ENCODE measurements at places on chromosomes 2 and 18.

DNA sequence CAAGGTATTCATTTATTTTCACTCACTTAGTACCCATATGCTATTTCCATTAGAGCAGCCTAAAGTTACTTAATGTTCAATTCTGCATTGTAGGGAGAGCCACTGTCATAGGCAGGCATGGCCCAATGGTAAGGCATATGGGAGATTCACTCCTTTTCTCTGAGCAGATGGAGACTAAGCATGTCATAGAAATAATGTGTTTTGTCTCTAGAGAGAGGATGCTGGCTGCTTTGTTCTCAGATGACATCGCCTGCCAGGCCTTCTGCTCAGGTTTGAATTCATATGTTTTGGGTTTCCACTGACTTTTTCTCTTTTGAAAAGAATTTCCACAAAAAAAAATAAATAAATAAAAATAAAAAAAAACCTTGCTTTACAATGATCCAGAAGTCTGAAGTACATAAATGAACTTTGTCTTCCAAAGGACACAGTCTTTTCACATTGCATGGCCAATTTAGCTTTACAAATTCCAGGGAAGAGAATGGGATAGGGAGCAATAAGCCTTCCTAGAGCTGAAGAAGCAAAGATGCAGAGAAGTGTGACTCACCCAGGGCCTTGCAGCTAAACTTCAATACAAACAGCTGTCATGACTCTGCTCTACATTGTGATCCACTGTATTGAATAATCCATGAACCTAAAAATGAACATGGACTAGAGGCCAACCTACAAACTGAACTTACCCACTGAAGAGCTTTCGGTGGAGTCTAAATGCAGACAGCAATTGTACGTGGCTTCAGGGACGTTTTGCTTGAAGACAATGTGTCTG is 422.5 kb downstream of the CMPK2 start:
- DNase-seq, result no peak

DNA sequence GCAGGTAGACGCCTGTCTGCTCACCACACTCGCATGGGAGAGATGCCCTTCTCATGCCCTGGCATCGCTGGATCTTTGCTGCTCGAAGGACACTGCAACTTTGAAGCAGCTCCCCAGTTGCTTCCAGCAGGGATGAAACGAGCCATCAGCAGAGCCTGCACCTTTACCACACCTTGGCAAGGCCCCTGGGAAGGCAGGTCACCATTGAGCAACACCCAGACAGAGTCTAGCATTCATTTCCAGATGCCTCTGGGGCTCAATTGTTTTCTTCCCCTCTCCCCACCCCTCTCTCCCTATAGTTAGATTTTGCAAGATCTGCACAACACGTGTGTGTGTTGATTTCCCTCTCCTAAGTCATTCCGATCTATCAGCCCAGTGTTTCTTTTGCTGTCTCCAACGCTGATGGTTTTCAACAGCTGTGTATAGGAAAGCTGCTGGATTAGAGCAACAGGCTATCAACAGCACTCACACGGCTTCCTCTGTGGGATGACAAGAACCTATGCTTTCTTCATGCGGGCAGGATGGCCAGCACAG is 25.6 kb upstream of the INHBB start:
- DNase-seq, result no peak

GRCh38 chr18:50356036-50356945 is 18.6 kb upstream of the SKA1 start:
- DNase-seq, result no peak

- no peak for DNase-seq
Measured at GRCh38 chr2:168155046-168155445, 92.3 kb downstream of the STK39 start.

- DNase-seq, result no peak
Measured at GRCh38 chr2:119015845-119016244, 73.9 kb downstream of the MARCO start.

- no peak for DNase-seq
Measured at GRCh38 chr2:204967199-204967960, 422.1 kb downstream of the PARD3B start.

DNA sequence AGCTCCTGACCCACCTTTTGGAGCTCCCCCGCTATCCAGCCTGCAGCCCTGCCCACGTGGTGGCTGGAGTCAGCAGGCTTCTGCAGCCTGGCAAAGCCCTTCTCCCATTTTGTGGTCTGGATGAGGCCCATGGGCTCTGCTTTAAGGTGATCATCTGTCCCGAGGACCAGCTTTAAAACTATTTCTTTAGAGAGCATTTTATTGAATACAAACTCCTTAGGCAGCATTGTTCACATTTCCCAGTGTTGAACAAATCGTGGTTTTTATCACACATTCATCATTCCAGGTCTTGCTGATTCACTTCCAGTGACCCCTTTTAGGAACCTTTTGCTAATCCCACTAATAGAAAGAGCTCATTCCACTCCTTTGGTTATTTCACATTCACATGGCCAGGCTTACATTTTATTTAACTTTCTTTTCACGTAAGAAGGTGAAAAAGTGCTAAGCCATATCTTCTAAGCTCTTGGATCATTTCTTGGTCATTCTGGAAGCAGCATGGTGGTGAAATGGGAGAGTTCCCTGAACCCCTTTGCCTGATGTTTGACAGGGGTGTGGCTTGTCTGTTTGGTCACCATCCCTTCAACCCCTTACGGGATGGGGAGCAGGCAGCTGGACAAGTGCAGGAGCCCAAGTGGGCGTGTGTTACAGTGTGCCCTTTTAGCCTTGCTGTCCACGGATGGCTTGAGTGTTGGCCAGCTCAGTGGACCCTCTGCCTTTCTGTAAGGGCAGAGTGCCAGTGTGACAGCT is 80.4 kb upstream of the RAPGEF4 start:
- DNase-seq, result no peak

- DNase-seq, result no peak
Measured at GRCh38 chr2:105734762-105735538, 9.8 kb upstream of the NCK2 start.

DNA sequence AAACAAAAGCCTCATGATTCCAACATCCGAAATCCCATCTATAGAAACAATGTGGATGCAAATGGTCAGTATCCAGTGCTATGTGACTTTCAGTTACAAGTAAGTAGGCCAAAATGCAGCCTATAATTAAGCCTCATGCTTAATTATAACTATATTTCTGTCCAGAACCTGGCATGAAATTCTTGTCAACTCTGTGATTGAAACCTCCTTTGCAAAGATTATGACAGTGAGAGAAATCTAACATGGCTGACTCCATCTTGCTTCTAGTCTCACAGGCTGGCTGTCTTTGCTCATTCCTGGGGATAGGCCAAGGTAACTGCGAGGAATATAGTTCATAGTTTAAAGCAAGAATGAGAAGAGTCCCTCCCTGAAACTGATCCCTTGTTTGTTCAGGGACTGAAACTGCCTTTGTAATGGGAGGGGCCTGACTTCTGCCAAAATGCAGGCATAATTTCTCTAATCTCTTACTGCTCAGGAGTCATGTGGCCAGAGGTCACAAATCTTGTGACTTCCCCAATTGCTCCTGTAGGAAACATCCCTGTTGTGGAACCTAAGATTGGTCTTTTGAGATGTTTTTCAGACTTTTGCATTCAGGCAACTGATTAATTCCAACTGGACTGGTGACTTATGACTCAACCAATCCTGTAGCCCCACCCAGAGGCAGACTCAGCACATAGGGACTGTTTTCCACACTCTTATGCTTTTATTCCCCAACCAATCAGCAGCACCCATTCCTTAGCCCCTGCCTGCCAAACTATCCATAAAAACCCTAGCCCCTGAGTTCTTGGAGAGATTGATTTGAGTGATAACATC is 84.5 kb upstream of the TLK1 start:
- DNase-seq, result peak; percentile 52

GRCh38 chr2:218501665-218502064 is 66.5 kb downstream of the USP37 start:
- no peak for DNase-seq

- no peak for DNase-seq
Measured at GRCh38 chr2:178415979-178416378, 35.0 kb downstream of the PRKRA start.

DNA sequence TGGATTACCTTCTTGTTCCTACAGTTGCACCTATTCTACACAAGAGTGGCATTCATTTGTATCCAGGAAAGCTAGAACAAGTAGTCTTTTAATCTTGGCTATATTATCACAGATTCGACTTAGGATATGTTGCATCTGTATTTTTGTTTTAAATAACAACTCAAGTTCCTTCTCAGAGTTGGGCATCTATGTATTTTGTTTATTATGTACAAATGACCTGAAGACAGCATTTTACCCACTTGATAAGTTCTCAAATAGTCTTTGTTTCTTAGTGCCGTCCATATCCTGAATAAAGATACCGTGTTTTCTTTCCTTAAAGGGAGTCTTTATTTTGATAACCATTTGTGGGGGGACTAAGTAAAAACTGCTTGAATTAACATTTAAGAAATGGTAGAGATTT is 2.9 kb downstream of the ITPRID2 start:
- DNase-seq, result no peak

DNA sequence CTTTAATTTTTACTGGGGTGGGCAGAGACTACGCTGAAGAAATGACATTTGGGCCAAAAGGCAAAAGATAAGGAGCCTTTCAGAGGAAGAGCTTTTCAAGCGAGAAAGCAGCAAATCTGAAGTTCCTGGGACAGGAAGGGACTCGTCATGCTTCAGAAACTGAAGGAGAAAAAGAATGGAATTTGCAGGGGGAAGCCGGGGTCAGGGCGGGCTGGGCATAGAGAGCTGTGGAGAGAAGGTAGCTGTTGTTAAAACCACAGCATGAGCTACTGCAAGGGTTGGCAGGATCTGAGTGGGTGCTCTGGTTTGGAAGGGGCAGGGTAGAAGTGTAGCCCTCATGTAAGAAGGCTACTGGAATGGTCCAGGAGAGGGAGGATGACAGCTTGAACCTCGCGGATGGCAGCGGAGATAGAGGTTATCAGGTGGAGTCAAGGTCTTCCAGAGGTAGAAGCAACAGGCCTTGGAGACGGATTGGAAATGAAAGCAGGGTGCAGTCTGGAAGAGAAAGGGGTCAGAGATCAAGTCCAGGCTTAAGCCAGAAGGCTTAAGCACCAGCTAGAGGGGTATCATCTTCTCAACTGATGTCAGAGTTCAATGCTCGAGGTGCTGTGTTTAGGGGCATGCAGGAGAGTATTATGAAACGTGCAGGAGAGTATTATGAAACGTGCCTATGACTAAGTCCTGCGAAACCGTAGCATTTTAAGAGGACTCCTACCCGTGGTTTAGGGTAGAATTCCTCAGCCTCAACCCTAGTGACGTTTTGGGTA is 18.9 kb downstream of the ATP8B1 start:
- DNase-seq, result no peak

- no peak for DNase-seq
Measured at GRCh38 chr18:75262511-75262910, 51.9 kb downstream of the TSHZ1 start.

DNA sequence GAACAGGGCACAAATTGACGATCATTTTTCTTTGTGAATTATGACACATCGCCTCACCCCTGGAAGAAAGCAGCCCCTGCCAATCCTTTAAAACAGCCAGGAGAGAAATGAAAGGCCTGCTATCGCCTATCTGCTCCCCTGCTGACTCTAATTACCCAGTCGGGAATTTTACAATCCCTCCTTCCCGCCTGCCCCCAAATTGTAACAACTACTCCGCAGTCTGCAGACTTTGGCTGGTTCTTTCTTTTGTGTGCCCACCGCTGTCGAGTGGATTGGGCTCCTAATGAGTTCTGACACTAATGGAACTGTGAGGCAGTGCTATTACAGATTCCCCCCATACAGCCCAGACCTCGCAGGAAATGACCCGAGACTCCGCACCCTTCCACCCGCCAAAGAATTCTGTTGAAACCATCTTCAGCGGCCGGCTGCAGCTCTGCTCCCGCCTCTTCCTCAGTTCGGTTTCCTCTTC is 281.2 kb upstream of the PARD3B start:
- no peak for DNase-seq

GRCh38 chr2:286774-287392 is 1.0 kb downstream of the ALKAL2 start:
- DNase-seq, result no peak

DNA sequence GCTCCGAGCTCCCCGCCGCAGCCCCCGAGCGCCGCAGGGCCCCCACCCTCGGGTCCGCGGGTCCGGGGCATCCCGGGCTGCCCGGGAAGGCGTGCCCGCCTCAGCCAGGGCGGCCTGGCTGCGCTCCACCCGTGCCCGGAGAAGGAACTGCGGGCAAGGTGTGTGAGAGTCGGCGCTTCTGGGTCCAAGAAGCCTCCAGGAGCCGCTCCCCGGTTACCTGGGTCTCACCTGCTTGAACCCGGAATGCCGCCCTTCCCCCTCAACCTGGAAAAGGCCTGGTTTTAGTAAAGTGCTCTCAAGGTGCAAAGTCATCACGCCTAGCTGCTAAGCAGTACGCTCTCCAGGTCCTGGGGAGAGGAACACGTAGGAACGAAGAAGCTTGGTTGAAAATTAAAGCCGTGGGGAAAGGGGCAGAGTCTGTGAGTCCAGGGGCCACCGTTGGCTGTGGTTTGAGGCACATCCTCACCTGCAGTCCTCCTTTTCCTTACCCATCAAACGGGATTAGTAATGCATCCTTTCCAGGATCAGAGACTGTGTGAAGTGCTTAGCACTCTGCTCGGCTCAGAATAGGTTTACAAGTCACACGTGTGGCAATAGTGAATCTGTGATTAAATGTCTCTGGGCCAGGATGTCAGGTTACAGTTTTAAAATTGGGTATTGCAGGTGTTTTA is 1.2 kb downstream of the ASAP2 start:
- DNase-seq, result peak; percentile 57

DNA sequence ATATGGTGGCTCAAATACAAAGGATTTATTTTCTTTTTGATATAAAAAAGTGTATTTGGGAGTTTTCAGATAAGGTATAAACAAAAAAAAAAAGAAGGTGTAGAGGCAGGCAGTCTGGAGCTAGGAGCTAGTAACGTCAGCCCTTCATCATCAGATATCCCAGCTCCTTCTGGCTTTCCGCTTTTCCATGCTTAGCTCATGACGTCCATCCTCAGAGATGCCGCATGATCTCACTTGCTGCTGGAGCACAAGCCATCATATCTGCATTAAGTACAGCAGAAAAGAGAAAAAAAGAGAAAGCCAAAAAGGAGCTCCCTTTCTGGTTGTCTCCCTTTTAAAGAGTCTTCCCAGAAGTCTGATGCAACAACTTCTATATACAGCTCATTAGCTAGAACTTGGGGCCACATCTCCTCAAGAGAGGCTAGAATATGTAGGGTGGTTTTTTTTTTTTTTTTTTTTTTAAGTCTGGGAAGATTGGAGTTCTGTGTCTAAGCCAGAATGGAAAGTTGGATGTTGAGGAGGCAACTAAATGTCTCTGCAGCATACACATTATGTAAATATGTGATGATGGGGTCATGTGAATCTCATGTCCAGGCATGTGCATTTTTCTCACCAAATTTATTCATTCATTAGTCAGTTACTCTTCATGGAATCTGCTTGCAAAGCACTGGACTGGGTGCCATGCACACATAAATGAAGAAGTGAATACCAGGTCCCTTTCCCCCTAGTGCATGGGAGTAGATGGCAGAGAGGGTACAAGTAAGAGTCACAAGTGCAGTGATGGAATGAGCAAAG is 52.3 kb downstream of the DDX1 start:
- DNase-seq, result no peak

GRCh38 chr2:226184540-226184939 is 615.1 kb downstream of the IRS1 start:
- DNase-seq, result no peak

GRCh38 chr2:213545481-213545880 is 261.2 kb downstream of the SPAG16 start:
- no peak for DNase-seq

- no peak for DNase-seq
Measured at GRCh38 chr2:136185981-136186776, 68.2 kb upstream of the CXCR4 start.

GRCh38 chr2:134917888-134918525 is 615 bp upstream of the CCNT2 start:
- no peak for DNase-seq

GRCh38 chr2:208150956-208151355 is 5.0 kb upstream of the CRYGB start:
- no peak for DNase-seq

GRCh38 chr2:152835674-152836073 is 117.3 kb downstream of the ARL6IP6 start:
- no peak for DNase-seq

All from A549 (cell line).